ENCODE measurements at places on chromosomes 1 and 21.
A peak's percentile ranks its signal among the peaks of the same experiment; 100 is the strongest.

GRCh38 chr1:192789871-192790270, 19.0 kb upstream of the RGS2 start:
- no peak for DNase-seq

DNA sequence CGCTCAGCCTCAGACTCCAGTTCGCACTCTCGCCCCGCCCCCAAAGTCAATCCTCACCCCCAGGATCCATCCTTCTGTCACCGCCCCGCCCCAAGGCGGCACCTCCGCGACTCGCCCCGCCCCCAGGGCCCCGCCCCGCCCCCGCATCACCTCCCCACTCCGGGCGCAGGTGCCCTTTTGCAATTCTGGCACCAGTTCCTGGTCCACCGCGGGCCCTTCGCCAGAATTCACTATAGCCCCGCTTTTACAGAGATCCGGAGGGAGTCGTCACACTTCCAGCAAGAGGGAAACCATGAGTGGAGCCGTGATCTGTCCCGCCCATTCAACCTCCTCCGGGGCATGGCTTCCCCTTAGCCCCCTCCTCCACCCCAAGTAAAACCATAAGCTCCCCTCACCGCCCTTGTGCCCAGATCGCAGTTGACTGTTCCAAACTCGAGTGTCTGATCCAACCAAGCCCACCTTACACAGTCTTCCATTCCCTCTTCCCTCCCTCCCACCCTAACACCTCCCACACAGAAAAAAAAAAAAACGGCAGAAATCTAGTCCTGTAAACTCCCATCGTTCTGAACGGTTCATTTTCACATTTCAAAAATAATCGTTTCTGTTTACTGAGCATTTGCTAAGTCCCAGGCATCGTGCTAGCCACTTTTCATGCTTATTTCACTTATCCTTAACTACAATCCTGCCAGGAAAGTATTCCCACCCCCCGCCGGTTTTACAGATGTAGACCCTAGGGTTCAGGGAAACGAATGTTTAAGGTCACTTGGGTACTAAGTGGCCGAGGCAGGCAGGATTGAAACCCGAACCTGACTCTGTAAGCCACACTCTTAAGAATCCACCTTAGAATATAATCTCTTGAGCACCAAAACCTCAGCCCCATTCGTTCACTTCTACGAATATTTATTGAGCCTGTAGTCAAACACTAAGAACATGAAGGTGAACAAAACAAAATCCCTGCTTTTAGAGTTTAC, 1.3 kb upstream of the DNAJC16 start:
- DNase-seq: peak; percentile 90

- no peak for DNase-seq
Measured at GRCh38 chr1:204314171-204314892, 45.4 kb downstream of the PLEKHA6 start.

GRCh38 chr1:32954168-32954567, 10.4 kb downstream of the RNF19B start:
- no peak for DNase-seq

- DNase-seq: no peak
Measured at GRCh38 chr1:70487910-70488665, 77.0 kb downstream of the CTH start.

- no peak for DNase-seq
Measured at GRCh38 chr1:149846593-149847466, 52.5 kb upstream of the BOLA1 start.

- DNase-seq: peak; percentile 81
Measured at GRCh38 chr1:41919764-41920397, 1.2 kb upstream of the HIVEP3 start.

- no peak for DNase-seq
Measured at GRCh38 chr1:152770411-152770810, 4.5 kb upstream of the LCE1F start.

GRCh38 chr1:169513208-169513607, 27.5 kb upstream of the SLC19A2 start:
- no peak for DNase-seq

DNA sequence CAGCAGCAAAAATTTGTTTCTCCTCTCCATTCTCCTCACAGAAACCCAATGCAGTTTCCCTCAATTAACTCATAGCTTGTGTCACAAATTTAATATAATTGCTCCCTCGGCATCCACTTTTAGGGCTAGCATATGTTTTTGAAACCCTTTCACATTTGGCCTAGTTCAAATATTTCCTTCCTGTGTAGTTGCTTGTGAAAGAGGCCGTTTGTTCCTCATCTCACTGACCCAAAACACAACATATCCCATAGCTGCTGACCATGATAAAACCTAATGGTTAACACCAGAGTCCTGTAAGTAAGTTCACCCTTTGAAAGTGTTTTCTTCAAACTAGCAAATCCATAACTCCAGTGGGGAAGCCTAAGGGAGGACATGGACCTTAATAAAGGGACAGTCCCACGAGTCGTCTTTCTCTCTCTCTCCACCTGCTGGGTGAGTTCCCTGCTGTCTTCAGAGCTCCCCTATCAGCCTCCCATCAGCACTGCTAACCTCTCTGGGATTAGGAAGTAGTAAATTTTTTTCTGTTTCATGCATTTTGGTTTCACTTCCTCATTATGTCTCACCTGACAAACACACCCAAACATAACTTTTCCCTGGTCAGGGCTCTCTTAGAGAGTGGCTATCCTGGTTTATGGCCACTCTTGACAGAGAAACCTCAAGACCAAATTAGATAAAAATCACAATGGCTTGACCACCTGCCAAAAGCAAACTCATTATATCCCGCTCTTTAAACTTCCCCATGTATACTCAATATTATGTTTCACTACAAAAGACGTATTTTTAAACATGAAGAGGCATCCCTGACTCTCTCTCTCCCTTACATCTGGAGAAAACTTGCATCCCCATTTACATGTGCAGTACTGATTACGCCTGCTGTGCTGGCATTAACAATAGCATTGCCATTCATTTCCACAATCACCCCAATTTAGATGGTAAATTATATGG, 177.7 kb upstream of the HP1BP3 start:
- DNase-seq: no peak

DNA sequence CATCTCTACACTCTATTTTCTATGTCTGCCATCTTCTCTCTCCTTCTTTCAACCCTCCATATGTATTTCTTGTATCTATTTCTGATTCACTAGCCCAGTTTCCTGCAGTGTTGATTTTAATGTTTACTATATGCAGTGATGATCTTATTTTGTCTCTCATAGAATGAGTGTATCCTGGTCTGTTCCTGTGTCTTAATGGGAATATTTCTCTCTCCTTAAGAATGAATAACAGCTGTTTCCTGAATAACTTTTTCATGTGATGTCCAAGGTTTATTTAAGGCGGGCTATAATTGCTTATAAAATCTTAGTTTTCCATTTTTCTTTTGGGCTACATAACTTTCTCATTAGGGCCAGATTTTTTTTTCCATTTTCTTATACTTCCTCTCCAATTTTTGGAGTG, 144.5 kb downstream of the C1orf21 start:
- DNase-seq: no peak

DNA sequence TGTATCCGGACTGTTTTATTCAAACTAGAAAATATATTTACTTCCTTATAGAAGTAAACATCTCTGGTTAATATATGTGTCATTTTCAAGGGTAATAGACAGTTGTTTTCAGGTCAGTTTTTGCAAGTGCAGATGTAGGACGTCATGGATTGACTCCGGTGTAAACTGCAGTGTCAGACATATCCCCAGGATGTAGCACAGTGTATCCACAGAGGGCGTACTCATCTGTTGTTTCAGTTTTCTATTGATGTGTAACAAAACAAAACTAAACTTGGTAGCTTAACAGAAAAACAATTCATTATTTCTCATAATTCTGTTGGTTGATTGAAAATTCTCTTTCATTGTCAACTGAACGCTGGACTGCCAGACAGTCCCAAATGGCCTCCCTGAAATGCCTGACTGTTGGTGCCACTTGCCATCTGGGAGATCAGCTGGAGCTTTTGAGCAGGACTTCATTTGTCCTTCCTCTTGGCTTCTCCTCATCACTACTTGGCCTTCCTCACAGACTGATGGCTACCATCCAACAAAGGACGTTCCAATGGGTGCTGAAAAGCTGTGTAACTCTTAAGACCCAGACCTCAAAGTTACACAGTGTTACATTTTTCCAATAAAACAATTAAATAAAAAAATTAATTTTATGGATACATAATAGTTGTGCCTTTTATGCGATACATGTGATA, 181.6 kb downstream of the NCAM2 start:
- no peak for DNase-seq

DNA sequence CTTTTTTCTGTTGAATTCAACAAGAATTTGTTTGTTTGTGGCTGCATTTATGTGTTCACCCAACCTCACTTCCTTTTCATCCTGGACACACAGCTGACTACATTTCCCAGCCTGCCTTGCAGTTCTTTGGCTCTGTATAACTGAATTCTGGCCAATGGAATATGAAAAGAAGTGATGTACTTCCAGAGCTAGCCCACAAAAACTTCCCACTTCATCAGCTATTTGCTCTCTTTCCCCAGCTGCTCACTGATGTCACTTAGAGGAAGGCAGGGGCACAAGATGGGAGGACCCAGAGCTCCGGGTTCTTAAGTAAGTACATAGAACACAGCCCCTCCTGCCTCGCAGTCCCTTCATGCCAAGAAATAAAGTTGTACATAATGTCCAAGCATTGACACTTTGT, 235.0 kb upstream of the FGGY start:
- DNase-seq: no peak

DNA sequence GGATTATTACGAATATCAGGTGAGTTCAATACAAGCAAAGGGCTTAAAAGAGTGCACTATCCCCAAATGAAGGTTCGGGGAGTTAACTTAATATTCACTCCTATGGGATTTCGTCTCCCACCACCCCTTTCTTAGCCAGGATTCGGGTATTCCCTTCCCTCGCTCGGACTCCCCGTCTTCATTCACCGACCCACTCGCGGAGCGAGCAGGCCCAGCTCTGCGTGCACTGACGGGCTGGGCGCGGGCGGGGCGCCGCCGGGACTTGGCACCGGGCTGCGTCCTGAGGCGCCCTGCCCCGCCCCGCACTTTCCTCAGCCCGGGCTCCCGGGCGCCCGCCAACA, 7.7 kb upstream of the MPZL1 start:
- DNase-seq: no peak

DNA sequence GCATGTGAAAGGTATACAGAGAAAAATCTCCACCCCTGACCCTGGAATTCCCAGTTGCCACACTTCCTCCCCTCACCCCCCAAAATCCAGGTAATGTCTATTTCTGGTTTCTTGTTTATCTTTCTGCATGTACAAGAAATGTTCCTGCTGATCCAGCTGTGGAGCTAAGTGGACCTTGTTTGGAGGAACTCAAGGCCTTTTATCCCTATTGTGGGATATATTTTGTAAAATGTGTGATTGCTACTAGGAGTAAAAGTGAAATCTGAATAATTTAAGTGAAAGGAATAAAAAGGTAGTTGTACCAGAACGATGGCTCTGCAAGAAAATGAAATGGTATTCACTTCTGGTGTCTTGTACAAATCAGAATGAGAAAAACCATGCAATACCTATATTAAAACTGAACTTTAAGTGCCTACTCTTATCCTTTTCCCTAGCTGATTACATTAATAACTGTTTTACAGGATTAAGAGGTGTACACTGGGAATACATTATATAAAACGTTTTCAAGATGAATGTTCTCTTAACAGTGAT, 3.0 kb downstream of the SPEN start:
- DNase-seq: no peak

DNA sequence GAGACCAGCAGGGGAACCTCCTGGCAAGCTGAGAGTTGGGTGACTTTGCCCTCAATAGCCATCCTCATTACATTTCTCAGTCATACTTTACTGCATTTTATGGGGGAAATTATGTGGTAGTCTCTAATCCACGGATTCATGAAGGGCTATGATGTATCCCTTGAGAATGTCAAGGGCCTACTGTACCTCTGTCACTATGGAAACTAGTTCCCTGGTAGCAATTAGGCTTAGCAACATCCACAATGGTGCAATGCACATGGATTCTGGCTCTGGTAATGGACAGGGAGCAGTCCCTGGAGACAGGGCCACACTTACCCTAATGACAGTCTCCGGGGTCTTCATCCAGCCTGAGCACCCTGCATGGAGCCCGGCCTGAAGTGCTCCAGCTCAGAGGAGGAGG, 26.5 kb downstream of the LRRN2 start:
- no peak for DNase-seq

- no peak for DNase-seq
Measured at GRCh38 chr21:29640080-29640508, 299.7 kb downstream of the GRIK1 start.

DNA sequence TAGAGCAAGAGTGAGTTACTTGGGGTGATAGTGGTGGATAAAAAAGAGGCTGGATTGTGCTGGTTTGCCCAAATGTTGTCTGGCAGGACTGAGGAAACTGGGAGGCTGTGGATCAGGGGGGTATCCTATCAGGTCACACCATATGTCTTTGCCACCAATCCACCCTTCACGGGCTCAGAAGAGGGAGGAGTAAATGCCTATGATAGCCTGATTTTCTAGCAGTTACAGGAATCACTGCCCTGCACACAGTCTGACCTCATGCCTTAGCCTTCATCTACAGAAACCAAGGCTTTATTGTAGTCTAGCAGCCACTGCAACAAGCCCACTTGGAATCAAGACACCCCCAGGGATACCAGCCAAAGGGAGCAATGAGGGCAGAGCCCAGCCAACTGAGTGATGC, 51.8 kb downstream of the ATP1A1 start:
- DNase-seq: no peak

- no peak for DNase-seq
Measured at GRCh38 chr1:18606443-18607288, 24.0 kb upstream of the PAX7 start.

- no peak for DNase-seq
Measured at GRCh38 chr1:13922466-13923110, 222.6 kb downstream of the PRDM2 start.

- no peak for DNase-seq
Measured at GRCh38 chr1:160752924-160753323, 13.9 kb downstream of the SLAMF7 start.

- no peak for DNase-seq
Measured at GRCh38 chr1:245168086-245168485, 13.3 kb downstream of the KIF26B start.

GRCh38 chr1:51000160-51000559, 30.1 kb downstream of the CDKN2C start:
- no peak for DNase-seq

- DNase-seq: no peak
Measured at GRCh38 chr1:16644193-16644481, 22.6 kb downstream of the RNU1-3 start.

DNA sequence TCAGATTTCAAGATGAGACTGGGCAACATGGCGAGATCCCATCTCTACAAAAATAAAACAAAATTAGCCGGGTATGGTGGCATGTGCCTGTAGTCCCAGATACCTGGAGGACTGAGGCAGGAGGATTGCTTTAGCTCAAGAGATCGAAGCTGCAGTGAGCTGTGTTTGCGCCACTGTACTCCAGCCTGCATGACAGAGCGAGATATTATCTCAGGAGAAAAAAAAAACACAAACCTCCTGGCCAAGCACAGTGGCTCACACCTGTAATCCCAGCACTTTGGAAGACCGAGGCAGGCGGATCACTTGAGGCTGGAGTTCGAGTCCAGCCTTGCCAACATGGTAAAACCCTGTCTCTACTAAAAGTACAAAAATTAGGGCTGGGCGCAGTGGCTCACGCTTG, 42.8 kb downstream of the XKR8 start:
- DNase-seq: no peak
